Activated naive CD4-positive, alpha-beta T cell treated with anti-CD3 and anti-CD28 coated beads, Interleukin-2, amount 50 U/mL, for 72 hours (primary cell): ENCODE measurements at places on chromosomes 3 and 15.

DNA sequence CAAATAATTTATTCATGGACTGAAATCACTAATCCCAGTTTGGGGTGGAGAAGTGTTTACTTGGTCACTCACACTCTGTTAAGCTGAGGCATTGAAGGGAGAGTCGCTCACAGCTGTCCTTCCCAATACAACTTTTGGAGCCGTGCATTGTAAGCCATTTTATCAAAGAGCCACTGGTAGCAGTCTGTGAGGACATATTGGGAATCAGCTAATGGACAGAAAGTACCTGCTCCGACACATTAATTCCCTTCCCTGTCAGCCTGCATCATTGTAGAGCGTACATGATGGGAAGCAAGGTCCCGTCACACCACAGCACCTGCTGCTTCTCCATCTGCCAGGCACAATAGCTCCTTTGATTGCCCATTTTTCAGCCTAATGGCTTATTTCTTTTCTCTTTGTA, 643.2 kb downstream of the SQOR start:
- DNase-seq: no peak

DNA sequence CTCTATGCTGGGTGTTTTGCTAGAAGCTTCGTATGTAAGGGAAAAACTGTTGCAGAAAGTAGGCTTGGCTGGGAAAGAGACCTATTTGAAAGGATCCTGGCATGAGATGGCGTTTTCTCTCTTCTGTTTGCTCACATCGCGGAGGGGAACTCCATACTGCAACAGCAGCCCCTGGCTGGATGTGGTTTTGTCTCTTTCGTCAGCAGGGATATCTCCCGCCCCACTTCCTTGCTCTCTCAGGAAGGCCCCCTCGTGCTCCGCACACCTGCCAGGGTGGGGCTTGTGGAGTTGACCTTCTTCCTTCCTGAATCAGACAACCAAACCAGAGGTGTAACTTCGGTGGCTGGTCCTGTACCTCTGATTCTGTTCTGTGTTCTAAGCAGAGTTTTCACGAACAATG, 26.4 kb upstream of the MYZAP start:
- DNase-seq: no peak

DNA sequence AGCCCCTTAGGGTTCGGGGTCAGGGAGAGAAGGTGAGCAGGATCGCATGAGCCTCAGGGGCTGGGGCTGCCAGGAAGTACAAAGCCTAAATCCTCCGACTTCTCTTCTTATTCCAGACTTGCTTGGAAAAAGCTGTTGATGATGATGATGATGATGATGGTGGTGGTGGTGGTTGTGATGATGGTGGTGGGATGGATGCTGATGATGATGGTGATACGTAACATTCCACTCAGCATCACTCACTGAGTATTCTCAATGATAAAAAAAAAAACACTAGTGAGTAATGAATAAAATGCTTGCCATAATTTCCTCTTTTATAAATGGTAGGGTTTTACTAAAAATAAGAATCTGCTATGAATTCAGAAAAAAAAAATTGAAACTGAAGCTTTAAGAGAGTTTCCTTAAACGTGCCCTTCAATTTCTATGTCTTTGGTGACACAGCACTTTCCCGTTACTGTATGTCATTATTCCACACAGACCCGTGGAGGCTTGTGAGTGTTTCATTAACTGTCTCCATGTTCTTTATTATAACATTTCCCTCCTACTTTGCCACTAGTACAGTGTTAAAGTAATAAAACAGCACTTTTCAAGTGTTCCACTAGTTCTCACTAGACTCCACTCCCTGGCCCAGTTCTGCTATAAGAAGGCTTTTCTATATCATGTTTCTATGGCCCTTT, 5.4 kb upstream of the ACAN start:
- no peak for DNase-seq

- no peak for DNase-seq
Observed at GRCh38 chr3:146115619-146116018, 45.4 kb downstream of the PLOD2 start.

GRCh38 chr3:63993653-63994079, 29.6 kb downstream of the PSMD6 start:
- peak; percentile 48 for DNase-seq

DNA sequence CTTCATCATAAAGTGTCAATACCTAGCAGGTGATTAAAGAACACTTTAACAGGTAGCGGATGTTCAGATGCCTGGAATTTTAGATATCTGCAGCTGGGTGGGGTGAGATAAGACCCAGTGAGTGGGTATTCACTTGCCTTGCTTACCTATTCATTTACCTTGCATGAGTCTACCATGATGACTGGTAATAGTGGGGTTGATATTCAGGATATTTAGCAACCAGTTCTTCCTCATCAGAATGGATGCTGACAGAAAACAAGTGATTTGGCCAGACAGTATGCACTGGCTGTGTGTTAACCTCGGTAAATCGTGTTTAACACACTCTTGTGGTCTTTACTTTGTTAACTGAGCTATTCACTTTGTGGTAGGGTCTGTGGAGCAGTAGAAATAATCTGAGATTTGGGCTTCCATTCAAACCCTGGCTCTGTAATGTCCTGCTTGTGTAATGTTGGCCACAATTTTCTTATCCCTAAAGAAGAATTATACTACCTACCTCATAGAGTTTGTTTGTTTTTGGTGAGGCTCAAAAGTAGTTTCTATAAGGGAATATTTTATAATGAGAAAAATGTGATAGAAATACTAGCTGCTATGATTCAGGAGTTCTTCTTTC, 391.9 kb upstream of the TBL1XR1 start:
- DNase-seq: no peak

DNA sequence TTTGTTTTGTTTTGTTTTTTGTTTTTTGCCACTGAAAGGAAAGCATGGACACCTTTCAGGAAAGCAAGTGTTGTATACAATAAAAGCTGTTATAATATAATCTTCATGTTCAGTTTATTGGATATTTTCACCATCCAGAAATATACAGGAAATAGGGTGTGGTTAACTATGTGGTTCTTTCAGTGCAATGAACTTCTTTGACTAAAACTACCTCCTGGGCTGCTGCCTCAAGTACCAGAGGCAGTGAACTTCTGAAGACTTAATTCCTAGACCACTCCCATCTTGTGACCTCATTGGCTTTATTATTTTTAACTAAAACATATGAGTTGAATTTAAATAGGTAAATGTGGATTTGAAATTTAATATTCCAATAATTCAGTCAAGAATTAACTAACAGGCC, 27.1 kb upstream of the TBL1XR1 start:
- no peak for DNase-seq

- DNase-seq: no peak
Observed at GRCh38 chr3:61771976-61772375, 210.6 kb downstream of the PTPRG start.

- no peak for DNase-seq
Observed at GRCh38 chr3:176795891-176796290, 401.4 kb downstream of the TBL1XR1 start.

DNA sequence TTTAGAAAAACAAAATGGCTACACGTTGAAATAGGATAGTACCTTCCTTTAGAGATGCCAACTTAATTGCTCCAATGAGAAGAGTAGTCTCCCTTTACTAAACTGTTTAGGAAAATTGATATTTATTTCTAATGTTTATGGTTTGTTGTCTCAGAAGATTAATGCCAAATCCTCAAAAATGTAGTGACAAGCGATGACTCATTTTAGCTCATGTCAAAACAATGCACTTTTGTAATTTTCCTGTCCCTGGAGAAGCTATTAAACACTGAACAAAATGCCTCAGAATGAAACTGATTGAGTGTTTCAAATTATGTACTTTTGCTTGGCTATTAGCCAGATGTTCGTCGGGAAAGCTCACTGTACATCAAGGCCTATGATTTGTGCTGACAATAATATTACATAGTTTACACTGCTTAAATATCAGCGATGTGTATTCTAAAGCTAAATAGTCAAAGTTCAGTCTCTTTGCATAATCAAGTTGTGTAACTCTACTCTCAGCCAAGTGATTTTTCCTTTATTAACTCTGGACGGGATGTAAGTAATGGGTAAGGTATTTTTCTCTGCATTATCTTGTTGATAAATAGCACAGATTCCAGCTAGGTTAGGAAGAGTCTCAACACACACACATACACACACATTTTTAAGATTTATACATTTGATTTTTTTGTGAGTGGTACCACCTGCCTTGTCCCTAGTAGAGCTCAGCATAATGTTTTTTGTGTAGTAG, 83.7 kb downstream of the CMSS1 start:
- no peak for DNase-seq

- no peak for DNase-seq
Observed at GRCh38 chr3:52175416-52176179, 21.4 kb upstream of the POC1A start.

DNA sequence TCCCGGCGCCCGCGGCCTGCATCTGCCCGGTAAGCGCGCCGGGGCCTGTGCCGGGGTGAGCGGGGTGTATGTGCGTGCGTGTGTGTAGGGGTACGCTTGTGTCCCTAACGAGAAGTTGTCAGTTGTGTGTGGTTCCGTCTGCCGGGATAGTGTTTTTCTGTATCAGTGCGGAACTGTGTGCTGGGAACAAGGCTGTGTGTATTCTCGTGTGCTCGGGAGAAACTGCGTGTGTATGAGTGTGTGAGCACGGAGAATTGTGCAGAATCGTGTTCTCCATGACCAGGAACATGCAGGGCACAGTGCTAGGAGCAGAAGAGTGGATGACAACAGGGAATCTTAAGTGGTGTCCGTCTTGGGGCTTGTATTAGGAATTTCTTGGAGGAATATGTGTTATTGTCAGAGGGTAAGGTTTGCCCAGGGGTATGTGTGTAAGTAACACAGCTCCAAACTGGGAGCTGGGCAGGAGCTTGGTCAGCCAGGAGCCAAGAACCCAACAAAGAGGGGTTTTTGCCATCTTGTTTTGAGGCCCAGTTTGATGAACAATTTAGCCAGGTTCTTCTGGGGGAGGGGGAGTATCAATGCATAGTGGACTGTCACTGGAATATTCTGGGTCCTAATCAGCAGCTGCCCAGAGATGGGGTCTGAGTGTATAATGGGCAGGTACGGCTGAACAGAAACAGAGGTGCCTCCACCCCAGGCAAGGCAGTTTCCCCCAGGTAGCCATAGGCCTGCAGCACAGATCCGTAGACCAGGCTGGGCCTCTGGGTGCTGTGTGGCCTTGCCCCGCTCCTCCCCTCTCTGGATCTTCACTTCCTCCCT, 2.1 kb downstream of the ISL2 start:
- DNase-seq: no peak

DNA sequence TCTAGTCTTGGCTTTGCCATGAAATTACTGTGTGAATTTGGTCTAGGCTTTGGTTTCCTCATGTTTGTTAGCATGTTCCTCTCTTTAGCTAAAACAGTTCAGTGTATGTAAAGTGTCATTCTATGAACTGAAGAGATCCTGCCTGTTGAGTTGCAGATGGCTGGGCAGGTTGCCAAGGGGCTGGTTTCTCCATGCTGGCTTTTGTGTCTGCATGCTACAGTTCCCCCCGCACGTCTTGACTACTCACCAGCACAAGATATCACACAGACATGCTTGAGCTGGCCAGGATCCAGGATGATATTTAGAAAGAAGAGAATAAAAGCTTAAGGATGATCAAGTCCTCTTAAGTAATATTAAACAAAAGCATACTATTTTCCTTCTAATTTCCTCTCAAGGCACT, 90.2 kb downstream of the CERS3 start:
- no peak for DNase-seq

DNA sequence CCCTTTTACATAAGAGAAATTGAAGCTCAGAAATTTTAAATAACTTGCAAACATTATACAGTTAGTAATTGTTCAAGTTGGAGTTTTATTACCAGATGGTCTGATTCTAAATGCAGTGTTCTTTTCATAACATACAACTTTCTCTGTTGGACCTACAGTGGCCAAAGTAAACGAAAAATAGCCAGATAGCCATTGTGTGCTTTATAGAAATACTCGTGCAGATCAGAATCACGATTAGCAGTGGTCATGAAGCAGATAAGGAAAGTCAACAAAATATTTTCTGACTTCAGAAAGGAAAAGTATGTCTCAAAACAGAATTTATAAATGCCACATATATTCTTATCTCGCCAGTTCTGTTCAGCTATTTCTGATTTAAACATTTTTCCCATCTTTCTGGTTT, 436.9 kb downstream of the CNTN6 start:
- no peak for DNase-seq

DNA sequence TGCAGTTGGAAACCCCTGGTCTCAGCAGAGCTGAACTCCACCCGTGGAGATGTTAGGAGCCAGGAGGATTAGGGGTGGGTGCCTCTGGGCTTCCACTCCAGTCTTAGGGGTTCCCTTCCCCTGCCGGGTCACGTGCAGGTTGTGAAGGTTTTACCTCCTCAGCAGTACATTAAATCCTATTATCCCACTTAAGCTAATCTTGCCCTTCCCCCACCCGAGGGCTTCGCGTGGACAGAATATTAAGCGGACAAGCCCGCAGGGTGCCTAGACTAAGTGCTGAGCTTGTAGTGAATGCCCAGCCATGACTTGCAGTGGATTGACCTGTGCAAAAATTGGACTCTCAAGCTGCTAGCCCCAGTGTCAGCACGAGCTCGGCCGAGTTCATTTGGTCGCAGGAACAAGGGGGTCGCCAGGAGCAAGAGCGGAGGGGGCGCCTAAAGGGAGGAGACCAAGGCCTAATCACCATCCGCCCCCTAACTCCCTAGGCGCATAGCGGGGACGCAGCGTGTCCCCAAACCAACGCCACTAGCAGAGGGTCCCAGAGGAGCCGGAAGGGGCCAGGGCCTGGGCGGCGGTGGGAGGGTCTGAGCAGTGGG, 498 bp upstream of the SEMA4B start:
- no peak for DNase-seq

- no peak for DNase-seq
Observed at GRCh38 chr15:23384371-23384770, 29.8 kb downstream of the GOLGA8S start.

GRCh38 chr3:193857996-193858395, 265.0 kb downstream of the OPA1 start:
- DNase-seq: no peak

DNA sequence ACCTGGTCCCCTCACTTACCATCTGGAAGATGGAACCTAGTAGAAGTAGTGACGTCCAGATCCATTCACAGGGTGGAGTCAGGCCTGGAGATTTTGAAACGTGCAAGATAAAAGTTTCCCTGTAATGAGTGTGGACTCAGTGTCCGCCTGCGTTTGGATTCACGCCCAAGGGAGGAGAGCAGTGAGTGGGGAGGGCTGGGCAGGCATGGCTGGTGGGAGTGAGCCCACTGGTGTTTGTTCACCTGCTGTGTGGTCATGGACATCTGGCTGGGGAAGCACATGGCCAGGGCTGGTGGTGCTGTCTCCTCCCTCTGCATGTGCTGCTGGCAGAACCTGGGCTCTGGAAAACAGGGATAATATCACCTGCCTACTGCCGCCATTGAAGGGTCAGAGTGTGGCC, 37.0 kb downstream of the RLBP1 start:
- DNase-seq: peak; percentile 9

DNA sequence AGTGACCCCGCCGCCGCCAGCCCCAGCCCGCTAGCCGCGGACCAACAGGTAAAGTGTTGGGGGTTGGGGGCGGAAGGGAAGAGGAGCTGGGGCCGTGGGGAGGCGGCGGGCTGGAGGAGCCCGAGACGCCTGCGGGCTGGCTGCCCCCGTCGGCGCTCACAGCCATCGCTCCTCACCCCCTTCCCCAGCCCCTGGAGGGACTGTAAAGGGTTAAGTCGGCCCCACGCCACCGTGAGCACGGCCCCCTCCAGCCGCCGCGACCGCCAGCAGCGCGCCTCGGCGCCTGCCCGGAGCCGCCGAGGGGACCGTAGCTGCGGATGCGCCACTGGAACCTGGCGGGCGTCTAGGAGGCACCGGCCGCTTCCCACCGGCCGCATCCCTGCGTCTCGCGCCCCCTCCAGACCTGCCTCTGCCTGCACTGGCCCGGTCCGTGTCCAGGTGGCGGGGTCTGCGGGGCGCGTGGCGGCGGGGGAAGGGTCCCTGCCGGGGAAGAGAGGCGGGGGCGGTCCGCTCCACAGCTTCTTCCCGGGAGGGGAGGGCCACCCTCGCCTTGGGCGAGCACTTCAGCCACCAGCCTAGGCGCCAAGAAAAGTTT, 522 bp downstream of the MED12L start:
- DNase-seq: peak; percentile 26
